NCI-H446 (cell line): ENCODE measurements at places on chromosomes 5 and 9.

- no peak for DNase-seq
Measured at GRCh38 chr5:98401656-98402055, 371.8 kb upstream of the RGMB start.

GRCh38 chr5:174454464-174454863 lies 269.9 kb upstream of the MSX2 start:
- no peak for DNase-seq

GRCh38 chr9:89179540-89179894 lies 899 bp upstream of the SHC3 start:
- DNase-seq = no peak

- DNase-seq = no peak
Measured at GRCh38 chr9:107667231-107668070, 177.9 kb upstream of the KLF4 start.

DNA sequence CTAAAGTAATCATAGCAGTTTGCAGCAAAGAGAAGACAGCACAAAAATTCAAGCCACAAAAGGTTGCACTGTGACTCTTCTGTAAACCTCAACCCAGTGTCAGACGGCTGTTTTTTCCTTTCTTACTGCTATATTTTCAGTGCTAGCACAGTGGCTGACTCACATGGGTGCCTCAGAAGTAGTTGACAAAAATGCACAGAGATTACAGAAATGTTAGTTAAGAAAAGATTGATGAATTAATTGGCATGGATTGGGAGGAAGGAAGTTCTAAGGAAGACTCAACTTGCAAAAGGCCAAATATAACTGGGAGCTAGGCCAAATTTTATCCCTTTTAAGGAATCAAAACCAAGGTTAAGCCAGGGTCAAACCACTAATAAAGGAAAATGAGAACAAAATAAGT lies 43.7 kb upstream of the ITGA1 start:
- DNase-seq = no peak

DNA sequence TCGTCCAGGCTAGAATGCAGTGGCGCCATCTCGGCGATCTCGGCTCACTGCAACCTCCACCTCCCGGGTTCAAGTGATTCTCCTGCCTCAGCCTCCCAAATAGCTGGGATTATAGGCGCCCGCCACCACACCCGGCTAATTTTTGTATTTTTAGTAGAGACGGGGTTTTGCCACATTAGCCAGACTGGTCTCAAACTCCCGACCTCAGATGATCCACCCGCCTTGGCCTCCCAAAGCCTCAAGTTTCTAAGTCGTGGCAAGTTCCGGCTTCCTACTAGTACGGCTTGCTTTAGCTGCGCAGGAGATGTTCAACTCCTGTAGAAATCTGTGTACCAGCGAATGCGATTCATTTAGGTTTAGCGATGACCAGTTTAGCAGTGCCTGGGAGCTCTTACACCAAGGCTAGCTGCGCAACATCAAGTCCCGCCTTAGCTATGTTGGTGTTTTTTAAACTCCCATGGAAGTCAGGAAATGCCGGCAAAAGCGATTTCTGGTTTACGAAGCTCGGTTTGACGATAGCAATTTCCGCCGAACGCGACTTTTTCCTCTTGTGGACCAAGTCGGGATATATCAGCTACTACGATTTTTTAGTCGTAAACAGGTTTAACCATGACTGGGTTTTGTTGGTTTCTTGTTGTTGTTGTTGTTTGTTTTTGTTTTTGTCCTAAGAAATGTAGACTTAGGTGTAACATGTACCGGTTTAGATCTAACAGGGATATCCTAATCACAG lies 46.4 kb downstream of the ANXA2R start:
- no peak for DNase-seq

GRCh38 chr9:130824643-130825350 lies 10.3 kb upstream of the ABL1 start:
- DNase-seq = no peak

DNA sequence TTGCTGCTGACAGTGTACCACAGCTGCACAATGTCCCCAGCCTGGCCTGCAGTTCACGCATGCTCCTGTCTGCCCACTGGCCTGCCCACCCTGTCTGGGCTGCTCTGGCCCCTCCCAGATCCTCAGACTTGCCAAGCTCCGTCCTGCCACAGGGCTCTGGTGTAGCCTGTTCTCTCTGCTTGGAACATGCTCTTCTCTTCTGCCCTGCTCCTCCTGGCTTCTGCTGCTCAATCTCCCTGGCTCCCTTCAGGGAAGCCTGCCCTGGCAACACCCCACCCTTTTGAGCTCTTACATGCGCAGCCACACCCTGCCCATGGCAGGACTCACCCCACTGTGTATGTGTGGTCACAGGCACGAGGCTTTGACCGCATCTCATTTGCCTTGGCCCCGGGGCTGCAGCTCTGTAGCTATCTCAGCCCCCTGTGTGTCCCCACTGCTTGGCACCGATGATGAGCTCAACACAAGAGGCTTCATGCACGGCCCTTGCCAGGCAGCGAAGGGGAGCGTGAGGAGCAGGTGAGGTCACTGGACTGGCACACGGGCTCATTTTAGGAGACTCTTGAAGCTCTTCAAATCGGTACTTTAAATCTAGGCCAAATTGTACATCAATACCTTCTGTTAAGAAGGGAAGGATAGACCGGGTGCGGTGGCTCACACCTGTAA lies 20.4 kb upstream of the BRD3 start:
- DNase-seq = no peak
